ENCODE measurements at places on chromosomes 16 and 17.

- no peak for DNase-seq
Measured at GRCh38 chr17:8146381-8147140, 5.6 kb downstream of the PER1 start.

GRCh38 chr16:86396422-86396821, 113.9 kb upstream of the FOXF1 start:
- DNase-seq: no peak

DNA sequence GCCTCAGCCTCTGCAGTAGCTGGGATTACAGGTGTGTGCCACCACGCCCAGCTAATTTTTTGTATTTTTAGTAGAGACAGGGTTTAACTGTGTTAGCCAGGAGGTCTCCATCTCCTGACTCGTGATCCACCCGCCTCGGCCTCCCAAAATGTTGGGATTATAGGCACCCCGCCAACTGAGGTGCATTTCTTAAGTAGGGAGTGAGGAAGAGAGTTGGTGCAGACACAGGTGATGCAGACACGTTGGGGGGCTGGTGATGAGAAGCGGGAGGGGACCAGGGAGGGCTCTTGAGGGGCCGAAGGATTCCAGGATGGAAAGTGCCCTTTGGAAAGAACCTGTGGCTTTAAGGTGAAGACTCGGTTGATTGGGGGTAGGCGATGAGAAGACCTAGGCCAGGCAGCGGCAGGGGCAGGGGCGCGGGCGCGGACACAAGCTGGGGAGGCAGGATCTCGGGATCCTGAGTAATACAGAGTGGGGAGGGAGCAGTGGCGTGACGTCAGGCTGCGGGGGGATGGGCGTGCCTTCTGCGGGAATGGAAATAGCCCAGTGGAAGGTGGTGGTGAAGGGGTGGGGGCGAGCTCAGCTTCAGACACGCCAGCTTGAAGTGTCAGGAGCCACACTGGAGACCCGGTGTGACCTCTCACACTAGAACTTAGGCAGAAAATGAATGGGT, 2.5 kb upstream of the ATP6V0C start:
- DNase-seq: no peak

GRCh38 chr17:63498626-63499195, 21.9 kb downstream of the ACE start:
- DNase-seq: no peak

DNA sequence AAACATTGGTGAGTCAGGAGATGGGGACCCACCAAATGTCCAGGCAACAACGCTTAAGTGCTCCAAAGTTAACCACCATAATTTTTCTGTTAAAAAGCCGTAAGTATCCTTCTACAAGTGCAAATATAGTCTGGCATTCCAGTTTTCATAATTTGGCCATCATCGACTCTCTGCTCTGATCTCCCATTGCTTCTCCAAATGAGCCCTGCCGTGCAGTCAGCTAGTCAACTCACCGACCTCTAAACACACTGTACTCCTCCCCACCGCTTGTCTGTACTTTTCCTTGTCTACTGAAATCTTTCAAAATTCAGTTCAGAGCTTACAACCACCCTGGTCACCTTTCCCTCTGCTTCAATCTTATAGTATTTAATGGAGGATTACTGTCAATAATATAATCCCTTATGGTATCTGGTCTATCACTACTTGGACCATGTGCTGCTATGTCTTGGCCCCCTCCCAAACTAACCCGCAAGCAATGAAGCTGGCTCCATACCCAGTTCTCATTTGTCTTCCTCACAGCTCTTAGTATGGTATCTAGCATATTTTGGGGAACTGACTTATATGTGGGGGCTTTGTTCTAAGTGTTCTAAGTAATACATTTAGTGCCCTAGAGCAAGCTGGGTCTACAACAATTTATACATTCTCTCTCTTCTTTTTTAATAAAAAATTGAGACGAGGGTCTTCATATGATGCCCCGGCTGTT, 52.7 kb upstream of the SLC25A19 start:
- no peak for DNase-seq

Measured in esophagus squamous epithelium (tissue), 5 donors.